ENCODE measurements at places on chromosomes 12 and 14.

GRCh38 chr12:51879102-51879501, 8.8 kb upstream of the ANKRD33 start:
- no peak for DNase-seq

DNA sequence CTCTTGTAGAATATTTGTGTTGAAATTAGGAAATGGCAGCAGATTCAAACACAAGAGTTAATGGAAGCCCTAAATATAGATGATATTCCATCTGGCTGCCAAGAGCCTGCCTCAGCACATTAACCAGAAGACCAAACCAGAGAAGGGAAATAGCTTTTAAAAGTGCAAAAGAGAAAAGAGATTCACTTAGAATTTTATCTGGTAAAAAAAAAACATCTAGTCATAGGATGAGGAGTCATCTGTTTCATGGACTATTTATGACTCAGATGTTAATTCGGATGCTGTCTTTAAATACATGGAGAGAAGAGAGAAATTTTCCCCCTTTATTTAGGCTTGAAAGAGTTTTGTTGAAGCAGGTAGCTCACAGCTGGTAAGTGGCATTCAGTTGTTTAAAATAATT, 201.6 kb upstream of the NUDT4 start:
- DNase-seq: peak; percentile 59

- peak; percentile 8 for DNase-seq
Measured at GRCh38 chr12:106801830-106802533, 27.5 kb downstream of the RIC8B start.

DNA sequence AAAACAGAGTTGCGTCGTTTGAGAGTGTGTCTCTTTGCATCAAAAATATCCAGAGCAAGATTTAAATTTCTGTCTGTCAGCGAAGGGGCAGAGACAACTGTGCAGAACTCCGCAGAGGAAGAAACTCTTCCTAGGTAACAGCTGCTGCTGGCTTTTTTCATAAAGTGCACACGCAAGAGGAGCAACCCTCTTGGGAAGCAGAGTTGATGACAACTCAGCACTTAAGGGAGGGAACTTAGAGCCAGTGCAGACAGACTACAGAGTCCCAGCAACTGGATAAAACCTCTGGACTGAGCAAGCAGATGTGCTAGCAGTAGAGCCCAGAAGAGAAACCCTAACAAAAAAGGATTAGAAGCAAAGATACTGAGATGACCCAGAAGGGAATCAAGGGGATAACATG, 337.1 kb downstream of the PCNX1 start:
- peak; percentile 59 for DNase-seq

GRCh38 chr14:50070230-50070629, 46.1 kb downstream of the VCPKMT start:
- DNase-seq: no peak

GRCh38 chr12:8088574-8088973, 6.5 kb downstream of the NECAP1 start:
- DNase-seq: no peak
